ENCODE measurements at places on chromosomes 3 and 15.

- peak; percentile 78 for DNase-seq
Observed at GRCh38 chr3:128133273-128133883, 9.8 kb upstream of the RUVBL1 start.

GRCh38 chr3:128760881-128761280 lies 34.9 kb downstream of the RAB7A start:
- no peak for DNase-seq

GRCh38 chr3:31550452-31551251 lies 17.9 kb downstream of the STT3B start:
- no peak for DNase-seq

GRCh38 chr3:193190146-193190786 lies 50.8 kb upstream of the PLAAT1 start:
- DNase-seq: peak; percentile 71

GRCh38 chr3:124859025-124859424 lies 28.1 kb downstream of the ITGB5 start:
- no peak for DNase-seq

DNA sequence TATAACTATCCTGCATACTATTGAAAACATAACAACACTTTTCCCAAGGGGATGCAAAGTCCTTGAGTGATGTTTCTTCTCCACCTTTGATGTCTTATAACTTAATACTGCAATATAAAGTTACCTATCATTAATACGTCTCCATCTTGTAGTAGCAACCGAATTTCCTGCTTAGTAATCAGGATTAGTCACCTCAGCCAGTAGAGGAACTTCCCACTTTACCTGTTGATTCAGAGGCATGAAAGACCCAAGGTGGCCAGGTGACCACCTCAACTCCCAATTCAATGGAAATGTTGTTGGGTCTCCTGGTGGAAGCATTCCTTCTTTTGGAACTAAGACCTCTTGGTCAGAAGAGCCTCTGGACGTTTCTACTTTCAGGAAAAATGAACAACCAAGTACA lies 3.5 kb upstream of the TMCC1 start:
- no peak for DNase-seq

GRCh38 chr3:39378088-39378487 lies 5.1 kb upstream of the SLC25A38 start:
- no peak for DNase-seq

DNA sequence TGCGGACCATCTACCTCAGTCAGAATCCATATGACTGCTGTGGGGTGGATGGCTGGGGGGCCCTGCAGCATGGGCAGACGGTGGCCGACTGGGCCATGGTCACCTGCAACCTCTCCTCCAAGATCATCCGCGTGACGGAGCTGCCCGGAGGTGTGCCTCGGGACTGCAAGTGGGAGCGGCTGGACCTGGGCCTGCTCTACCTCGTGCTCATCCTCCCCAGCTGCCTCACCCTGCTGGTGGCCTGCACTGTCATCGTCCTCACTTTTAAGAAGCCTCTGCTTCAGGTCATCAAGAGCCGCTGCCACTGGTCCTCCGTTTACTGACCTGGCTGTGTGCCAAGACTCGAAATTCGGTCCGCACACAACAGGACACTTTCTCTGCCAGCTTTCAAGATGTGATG lies 21.9 kb downstream of the NRROS start:
- DNase-seq: no peak

GRCh38 chr3:129650256-129650872 lies 43.9 kb upstream of the PLXND1 start:
- peak; percentile 58 for DNase-seq

DNA sequence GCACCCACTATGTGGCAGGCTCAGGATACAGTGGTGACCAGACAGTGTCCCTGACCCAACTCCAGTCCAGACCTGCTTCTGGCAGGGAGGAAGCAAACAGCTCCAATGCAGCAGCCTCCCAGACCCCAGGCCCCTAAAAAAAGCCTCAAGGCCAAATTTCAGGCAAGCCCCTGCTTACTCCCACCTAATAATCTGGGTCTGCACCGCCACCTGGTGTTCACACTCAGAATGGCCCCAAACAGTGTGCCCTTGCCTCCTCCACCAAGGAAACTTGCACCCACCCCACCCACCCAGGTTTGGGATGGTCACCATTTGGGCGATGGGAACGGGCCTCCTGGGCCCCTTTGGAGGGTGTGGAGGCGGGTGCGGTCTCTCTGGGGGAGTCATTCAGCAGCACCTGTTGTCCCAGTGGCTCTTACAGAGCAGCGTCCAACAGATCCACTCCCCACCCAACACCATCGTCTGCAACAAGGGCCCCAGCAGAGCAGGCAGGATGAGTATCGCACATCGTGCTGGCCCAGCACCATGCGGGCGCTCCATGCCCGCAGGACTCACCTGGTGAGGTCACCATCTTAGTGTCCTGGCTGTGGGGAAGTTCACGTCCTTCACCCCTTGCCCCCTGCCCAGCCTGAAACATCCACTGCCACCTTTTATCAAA lies 17.3 kb downstream of the C3orf18 start:
- peak; percentile 54 for DNase-seq

GRCh38 chr15:80832686-80833085 lies 53.5 kb downstream of the CEMIP start:
- DNase-seq: no peak

GRCh38 chr15:33988384-33988783 lies 20.1 kb downstream of the CHRM5 start:
- no peak for DNase-seq

DNA sequence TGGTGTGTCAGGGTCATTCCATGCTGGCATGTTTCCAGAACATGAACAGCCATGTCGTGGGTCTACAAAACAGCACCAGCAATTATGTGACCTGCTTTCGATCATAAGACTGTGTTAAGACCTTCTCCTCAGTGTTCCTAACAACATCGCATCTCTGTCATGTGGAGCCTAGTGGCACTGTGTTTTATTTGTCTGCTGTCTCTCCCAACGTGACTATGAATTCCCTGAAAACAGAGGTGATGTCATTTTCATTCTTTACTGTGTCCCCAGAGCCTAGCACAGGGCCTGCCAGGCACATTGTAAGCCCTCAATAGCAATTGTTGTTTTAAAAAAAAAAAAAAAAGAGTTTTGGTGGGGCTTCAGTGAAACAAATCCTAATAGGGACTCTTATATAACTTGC lies 94.2 kb upstream of the IL12A start:
- no peak for DNase-seq

DNA sequence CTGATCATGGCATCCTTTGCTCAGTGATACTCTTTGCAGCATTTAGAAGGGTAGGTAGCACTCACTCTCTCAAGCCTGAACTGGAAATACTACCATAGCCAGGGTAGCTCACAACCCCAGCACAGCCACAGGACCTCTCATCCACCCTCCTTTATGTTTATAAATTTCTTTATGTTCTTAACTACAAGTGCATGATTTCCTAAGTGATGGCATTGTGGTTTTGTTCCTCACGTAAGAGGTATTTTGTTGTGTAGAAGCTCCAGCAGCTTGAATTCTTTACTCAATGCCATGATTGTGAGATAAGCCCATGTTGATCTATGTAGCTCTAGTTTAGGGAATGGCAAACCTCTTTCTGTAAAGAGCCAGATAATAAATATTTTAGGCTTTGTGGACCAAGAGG lies 7.9 kb upstream of the RTP3 start:
- no peak for DNase-seq

Measured in NCI-H446 (cell line).